ENCODE measurements at places on chromosomes 12 and 14.

- no peak for DNase-seq
Measured at GRCh38 chr14:90750701-90751100, 65.5 kb downstream of the TTC7B start.

DNA sequence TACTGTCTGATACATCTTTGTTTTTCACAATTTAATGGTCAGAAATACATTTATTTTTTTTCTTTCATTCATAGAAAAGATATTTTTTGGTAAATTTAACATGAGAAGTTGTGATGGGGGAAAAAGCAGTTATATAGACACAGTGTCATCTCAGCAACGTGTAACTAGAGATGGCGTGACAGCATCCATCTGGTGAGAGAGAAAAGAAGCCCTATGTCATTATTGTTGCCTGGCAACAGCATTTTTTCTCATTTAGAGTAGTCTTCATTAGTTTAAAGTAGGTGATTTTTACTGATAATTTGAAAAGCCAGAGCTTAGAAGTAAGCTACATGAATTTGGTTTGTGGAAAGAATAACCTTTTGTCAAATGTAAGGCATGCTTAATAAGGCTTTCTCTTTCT, 128.6 kb downstream of the ACSS3 start:
- no peak for DNase-seq

DNA sequence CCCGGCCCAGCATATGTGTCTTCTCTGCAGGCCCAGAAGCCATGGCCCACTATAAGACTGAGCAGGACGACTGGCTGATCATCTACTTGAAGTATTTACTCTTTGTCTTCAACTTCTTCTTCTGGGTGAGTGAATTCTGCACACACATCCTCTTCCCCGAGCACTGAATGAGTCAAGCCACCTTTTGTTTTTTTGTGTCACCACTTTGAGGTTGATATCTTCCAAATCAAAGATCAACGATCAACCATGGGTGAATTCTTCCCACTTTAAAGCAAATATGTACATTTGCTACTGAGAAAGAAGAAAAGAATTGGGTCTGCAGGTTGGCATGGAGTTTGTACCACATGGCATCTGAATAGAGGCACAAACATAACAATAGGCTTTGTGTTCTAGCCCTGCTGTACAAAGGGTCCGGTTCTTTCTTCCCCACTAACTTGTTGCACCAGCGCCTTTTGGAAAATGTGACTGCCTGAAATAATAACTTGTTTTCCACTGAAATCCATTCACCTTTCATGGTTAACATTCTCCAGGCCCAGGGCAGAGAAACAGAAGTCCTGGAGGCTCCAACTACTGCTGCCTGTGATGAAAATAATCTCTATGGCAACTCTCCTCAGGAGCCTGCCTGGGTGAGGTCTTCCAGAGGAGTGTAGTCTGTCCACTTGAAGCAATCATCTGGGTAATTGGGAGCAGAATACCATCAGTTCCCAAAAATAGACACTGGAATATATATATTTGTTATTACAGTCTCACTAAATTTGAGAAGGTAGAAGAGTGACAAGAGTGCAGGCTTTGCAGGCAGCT, 27.6 kb downstream of the TSPAN11 start:
- DNase-seq = no peak

- peak; percentile 6 for DNase-seq
Measured at GRCh38 chr14:53539489-53540126, 386.5 kb upstream of the DDHD1 start.

- no peak for DNase-seq
Measured at GRCh38 chr12:33634544-33634943, 194.9 kb upstream of the SYT10 start.

DNA sequence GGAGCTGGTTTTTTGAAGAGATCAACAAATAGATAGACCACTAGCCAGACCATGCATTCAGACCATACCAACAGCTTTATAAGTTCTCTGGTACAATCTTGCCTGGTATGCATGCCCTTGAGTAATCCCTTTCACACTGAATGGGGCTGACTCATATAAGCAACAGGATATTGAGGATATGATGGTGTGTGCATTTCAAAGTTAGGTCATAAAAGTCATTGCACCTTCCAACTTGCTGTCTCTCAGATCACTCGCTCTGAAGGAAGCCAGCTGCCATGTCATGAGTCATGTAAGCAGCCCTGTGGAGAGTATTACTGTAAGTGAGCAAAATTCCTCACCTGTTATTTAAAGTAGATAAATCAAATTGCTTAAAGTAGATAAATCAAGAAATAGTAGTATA, 45.0 kb upstream of the OR6J1 start:
- DNase-seq = no peak

DNA sequence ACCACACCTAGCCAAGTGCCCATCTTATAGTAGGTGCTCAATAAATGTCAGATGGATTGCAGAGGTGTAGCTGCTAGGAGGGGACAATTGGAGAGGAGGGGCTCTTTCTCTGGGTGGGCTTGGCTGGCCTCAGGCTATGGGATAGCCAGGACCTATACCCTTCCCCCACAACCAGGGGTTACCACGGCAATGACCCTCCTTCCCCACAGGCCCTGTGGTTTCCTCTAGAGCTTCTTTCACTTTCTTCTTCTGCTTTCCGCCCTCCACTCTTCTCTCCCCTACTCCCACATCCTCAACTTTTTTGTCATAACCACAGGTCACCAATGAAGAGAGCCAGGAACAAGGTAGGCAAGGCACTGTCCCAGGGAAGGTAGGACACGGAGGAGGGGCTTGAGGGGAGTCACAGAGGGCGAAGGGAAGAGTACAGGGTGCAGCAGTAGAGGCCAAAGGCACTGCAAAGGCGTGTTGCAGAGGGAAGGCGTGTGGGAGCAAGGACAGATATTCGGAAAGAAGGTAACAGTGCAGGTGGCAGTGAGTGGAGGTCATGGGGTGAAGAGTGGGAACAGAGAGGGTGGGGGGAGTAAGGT, 1.9 kb upstream of the ITGB7 start:
- DNase-seq = no peak

DNA sequence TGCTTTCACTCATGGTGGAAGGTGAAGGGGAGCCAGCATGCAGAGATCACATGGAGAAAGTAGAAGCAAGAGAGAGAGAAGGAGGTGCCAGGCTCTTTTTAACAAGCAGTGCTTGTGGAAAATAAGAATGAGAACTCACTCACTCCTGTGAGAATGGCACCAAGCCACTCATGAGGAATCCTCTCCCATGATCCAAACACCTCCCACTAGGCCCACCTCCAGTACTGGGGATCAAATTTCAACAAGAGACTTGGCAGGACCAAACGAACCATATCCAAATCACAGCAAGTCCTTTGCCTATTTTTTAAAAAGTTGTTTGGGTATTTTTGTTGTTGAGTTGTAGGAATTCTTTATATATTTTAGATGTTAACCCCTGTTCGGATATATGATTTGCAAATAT, 245.9 kb upstream of the ARID2 start:
- DNase-seq = no peak

DNA sequence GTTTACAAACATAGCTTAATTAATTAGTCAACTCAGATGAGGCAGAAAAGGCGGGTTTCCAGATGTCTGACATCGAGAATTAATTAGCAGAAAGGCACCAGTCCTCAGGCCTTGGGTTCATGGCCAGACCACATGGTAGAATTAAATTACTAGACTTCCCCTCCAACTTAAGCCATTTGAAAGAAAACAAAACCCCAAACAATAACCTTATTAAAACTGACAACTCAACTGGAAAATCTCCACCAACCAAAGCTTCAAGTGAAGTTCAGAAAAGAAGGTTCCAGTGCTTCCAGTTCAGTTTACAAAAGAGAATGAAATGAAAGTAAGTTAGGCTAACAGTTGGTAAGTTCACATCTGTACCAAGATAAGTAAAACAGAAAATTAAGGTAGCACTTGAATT, 349.5 kb downstream of the GRIN2B start:
- DNase-seq = no peak

- no peak for DNase-seq
Measured at GRCh38 chr12:11015775-11016430, 6.5 kb downstream of the TAS2R19 start.

- DNase-seq = no peak
Measured at GRCh38 chr14:92585981-92586937, 72.7 kb downstream of the RIN3 start.

GRCh38 chr12:124852911-124853427, 10.7 kb downstream of the SCARB1 start:
- no peak for DNase-seq

GRCh38 chr14:75261820-75262219, 16.8 kb upstream of the FOS start:
- no peak for DNase-seq

Data from activated naive CD4-positive, alpha-beta T cell (primary cell).